ENCODE measurements at places on chromosomes 1 and 21. TPM values are rescaled to one million over a fixed set of nuclear protein-coding genes. Genes with fewer than 3 reads are reported as not detected.

The GBP4 gene
- not detected for polyA plus RNA-seq

The CHI3L1 gene
- polyA plus RNA-seq = not detected

The IFI44 gene
- polyA plus RNA-seq = not detected

The CAMK1G gene
- 6.1 TPM for polyA plus RNA-seq

The CXADR gene
- 174 TPM for polyA plus RNA-seq

The GBP1 gene
- not detected for polyA plus RNA-seq

The BATF3 gene
- 0.82 TPM for polyA plus RNA-seq

The KCNC4 gene
- polyA plus RNA-seq = 0.52 TPM

The KRTAP24-1 gene
- not detected for polyA plus RNA-seq

The USP1 gene
- 20.3 TPM for polyA plus RNA-seq

The LRRC7 gene
- 141 TPM for polyA plus RNA-seq

The NMNAT2 gene
- 50.2 TPM for polyA plus RNA-seq

The SPRR2F gene
- polyA plus RNA-seq = not detected

The GSTM5 gene
- not detected for polyA plus RNA-seq

The LINGO4 gene
- not detected for polyA plus RNA-seq

The TACSTD2 gene
- not detected for polyA plus RNA-seq

The PLPPR4 gene
- 36.8 TPM for polyA plus RNA-seq

The ARHGEF16 gene
- 0.96 TPM for polyA plus RNA-seq
